ENCODE measurements at places on chromosomes 1 and 21.

DNA sequence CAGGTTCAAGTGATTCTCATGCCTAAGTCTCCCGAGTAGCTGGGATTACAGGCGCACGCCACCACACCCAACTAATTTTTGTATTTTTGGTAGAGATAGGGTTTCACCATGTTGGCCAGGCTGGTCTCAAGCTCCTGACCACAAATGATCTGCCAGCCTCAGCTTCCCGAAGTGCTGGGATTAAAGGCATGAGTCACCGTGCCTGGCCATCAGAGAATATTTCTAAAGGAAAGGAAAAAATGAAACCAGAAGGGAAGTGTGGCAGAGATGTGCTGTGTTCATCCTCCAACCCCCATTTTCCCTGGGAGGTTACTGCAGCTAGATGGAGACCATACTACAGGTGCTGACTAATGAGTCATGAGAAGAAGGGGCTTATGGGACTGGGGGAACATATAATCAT is 964.1 kb downstream of the TTLL7 start:
- DNase-seq, result no peak

DNA sequence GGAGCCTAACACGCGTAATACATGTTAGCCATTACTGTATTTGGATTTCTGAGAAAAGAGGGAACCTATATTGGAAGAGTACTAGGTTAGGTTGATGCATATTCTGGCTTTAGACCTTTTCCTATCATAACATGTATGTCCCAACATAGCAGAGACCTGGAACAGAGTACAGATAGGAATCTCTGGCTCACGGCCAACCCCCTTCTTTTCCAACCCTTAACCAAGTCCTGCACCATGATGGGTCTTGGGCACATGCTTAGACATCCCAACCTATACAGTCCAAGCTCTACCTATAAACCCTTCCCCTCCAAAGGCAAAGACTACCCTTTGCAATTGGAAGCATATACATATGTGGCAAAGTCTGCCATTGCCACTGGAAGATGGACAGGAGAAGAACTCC is 227.9 kb downstream of the TM2D1 start:
- DNase-seq, result no peak

GRCh38 chr1:75233302-75233929 is 99.2 kb downstream of the LHX8 start:
- DNase-seq, result peak; percentile 55

- DNase-seq, result no peak
Measured at GRCh38 chr1:91796390-91796654, 89.6 kb downstream of the TGFBR3 start.

DNA sequence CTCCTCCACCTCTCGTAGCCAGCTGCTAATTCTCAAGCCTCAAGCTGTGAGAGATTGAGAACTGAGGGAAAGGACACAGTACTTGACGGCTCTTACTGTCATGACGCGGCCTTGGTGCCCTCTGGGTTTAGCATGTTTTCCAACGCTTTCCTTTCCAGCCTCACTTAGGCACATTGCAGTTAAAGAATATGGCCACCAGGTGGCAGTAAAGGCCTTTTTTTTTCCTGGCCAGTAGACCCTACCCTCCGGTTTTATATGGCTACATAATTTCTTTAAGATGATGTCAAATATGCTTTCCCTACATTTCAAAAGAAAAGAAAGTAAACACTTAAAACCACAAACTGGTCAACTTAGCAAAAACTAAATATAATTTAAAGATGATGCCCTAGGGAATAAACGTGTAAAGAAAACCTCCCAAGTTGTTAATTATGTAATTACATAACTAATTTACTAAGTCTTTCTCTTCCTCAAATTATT is 56.8 kb upstream of the PRDX6 start:
- peak; percentile 66 for DNase-seq

DNA sequence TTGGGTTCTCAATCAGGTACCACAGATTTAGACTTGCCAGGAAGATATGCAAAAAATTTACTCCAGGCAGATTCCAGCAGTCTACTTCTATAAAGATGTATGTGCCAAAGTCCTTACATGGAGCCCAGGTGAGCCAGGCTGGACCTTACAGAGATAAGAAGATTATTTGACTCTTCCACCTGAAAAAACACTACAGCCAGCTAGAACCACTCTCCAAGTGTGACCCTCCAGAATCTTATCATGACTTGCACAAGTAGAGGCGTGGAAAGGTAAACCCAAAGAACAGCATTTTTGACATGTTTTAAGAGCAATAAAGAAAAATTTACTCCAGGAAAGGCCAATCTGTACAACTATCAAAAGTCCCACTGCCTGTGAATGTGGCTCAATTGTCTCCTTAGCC is 146.8 kb upstream of the DPT start:
- no peak for DNase-seq

- peak; percentile 53 for DNase-seq
Measured at GRCh38 chr1:54540582-54541295, 7.3 kb upstream of the ACOT11 start.

GRCh38 chr1:233554037-233554436 is 59.9 kb upstream of the KCNK1 start:
- no peak for DNase-seq

DNA sequence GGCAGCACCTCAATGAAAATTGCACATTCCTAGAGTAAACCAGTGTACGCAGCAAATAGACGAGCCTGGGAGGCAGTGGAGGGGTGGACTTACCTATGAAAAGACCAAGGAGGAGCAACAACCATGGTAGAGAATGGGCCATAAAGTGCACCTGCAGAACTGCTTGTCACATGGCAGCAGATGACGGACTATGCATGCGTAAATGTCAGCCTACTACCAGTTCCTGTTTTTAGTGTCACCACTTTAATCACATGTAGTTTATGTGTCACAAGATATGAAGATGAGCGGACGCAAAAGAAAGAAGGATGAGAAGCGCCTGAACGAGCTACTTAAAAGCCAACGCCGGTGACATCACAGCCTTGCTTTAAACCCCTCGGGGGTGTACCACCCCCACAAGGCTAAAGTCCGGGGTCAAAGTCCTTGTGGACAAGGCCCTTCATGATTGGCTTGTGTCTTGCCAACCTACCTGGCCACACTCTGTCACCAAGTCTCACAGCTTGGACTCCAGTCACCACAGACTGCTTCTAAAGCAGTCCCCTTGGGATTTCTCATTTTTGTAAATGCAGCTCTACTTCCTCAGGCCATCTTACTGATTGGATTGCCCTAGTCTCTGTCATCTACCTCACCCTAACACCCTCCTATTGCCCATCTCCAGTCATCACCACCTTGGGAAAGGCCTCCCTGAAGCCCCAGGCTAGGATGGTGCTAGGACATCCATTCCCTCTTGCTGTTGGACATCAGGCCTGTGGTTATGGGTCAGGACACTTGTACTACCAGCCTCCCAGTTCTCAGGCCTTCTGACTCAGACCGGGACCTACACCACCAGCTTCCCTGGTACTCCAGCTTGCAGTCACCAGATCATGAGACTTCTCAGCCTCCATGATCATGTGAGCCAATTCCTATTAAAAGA is 6.0 kb upstream of the LY9 start:
- no peak for DNase-seq

- DNase-seq, result no peak
Measured at GRCh38 chr1:172275478-172275877, 145.0 kb upstream of the C1orf105 start.

DNA sequence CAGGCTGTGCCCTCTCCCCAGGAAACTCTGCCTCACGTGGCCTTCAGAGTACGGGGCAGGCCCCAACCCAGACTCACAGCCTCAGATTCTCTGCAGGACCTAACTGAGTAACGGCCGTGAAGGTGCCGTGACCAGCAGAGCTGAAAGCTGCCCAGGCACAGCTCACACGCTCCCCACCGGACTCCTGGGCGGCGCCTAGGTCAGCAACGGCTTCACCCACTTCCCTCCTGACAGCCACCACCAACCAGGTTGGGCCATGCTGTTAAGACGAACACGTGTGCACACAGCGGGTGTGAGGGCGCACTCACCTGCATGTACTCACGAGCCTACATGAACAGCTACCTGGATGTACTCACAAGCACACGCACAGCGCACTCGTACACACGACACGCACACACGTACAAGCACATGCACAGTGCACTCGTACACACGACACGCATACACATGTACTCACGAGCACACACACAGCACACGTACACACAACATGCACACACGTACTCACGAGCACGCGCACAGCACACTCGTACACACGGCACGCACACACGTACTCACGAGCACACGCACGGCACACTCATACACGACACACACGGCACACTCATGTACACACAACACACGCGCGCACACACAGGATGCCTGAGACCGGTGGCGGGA is 8.7 kb upstream of the TNFRSF4 start:
- DNase-seq, result no peak

- no peak for DNase-seq
Measured at GRCh38 chr1:84407524-84407923, 9.2 kb downstream of the DNASE2B start.

- no peak for DNase-seq
Measured at GRCh38 chr1:88378560-88378959, 305.5 kb upstream of the PKN2 start.

GRCh38 chr21:32096411-32096810 is 182.4 kb downstream of the MIS18A start:
- DNase-seq, result peak; percentile 32

DNA sequence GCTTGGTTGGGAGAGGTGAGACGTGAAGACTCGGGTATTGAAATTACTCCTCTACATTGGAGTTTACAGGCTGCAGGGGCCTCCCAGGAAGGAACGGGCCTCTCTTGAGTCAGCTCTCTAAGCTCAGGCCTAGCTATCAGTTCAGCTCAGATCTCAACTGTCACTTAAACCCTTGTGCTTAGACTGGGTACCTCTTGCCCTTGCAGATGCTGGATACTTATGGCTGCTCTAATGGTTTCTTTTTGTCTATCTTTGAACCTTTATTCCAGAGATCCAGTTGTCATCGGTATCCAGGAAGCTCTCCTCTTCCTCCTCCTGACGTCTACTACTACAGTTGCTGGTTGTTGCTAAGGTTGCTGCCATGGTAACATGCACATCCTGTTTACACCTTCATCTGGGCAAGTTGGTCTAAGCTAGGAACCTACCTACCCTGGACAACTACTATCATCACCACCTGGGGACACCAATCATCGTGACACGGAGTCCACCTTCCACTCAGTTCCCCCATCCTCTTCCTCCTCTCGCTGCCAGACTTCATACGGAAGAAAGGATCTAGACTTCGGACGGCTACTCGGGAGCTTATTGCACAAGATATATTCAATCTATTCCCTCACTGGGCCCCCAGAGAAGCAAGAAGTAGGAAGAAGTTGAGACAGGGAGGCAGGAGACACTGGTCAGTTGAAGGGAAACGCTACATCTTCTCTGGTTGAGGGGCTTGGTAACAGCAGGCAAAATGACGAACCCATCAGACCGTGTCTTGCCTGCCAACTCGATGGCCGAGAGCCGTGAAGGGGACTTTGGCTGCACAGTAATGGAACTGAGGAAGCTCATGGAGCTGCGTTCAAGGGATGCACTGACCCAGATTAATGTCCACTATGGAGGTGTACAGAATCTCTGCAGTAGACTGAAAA is 56.1 kb downstream of the ATP2B4 start:
- DNase-seq, result no peak

DNA sequence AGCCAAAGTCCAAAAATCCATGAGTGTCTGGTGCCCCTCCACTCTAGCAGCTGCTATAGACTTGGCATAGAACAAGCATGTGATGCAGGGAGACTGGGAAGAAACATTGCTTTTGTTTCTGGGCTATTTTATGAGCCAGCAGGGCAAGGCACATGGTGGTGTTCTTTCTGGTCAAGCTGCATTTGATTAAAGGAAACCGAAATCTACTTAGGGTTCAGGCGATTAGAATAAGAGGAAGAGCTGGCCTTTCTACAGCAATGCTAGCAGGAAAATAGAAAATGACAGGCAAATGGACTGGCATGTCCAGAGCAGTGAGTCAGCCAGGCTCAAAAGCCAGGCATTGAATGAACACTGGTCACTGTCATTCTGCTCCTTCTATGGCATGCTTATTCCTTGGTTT is 28.5 kb upstream of the ARHGAP29 start:
- DNase-seq, result no peak

- peak; percentile 22 for DNase-seq
Measured at GRCh38 chr1:12059226-12059625, 3.9 kb upstream of the TNFRSF8 start.

GRCh38 chr1:165737196-165737595 is 31.5 kb downstream of the TMCO1 start:
- no peak for DNase-seq

- DNase-seq, result no peak
Measured at GRCh38 chr21:46124926-46125845, 27.3 kb downstream of the COL6A2 start.

DNA sequence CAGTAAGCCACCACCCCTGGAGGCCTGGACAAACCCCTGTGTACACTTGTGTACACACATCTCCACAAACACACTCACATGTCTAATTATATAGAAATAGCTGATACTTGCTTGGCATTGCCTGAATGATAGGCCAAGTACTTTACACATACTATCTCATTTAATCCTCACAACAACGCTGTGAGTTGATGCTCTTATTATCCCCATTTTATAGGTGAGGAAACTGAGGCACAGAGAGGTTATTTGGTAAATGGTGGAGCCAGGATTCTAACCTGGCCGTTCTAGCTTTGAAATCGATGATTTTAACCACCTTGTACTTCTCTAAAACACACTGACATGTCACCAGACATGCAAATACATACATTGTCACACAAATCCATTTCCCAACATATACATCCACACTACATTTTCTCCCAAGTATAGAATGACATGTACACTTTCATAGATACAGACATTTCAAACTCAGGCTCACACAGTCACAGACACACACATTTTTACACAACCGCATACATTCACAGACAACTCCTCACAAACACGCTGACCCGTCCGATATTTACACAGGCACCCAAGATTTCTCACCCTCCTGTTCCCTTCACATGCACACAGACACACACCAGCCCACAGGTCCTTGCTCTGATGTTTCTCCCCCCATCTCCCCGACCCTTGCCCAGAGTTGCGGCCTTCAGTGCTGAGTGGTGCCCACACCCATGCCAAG is 3.2 kb downstream of the ARHGEF19 start:
- DNase-seq, result no peak

DNA sequence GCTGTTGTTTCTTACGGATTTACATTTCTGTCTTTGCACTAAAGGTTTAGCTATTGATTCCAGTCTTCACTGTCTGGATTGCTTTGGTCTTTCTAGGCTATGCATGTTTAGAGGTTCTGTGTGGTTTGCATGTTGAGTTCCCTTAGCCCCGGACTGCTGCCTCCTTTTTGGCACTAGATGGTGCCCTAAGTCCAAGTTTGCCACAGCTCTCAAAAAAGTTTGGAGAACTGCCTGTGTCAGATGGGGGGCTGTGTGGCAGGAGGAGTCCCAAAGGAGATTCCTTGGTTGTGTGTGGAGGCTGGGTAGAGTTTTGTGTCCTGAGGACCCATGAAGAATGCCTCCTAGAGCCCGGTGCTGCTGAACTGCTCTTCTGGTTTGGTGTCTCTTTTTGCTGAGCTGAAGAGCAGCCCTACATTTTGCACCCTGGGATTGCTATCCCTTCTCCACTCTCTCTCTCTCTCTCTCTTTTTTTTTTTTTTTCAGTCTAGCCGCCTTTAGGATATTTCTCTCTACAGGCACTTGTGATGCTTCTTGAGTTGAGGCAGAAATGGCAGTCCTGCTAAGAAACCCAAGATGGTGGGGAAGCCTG is 74.4 kb downstream of the PTGS2 start:
- peak; percentile 42 for DNase-seq

- peak; percentile 44 for DNase-seq
Measured at GRCh38 chr1:197180252-197180878, 33.9 kb upstream of the ASPM start.

Data from NCI-H2171 treated with DMSO at 0.1 percent for 48 hours (cell line).